ENCODE measurements at places on chromosomes 12 and 14.

- no peak for DNase-seq
Observed at GRCh38 chr12:132316497-132317232, 12.7 kb downstream of the GALNT9 start.

DNA sequence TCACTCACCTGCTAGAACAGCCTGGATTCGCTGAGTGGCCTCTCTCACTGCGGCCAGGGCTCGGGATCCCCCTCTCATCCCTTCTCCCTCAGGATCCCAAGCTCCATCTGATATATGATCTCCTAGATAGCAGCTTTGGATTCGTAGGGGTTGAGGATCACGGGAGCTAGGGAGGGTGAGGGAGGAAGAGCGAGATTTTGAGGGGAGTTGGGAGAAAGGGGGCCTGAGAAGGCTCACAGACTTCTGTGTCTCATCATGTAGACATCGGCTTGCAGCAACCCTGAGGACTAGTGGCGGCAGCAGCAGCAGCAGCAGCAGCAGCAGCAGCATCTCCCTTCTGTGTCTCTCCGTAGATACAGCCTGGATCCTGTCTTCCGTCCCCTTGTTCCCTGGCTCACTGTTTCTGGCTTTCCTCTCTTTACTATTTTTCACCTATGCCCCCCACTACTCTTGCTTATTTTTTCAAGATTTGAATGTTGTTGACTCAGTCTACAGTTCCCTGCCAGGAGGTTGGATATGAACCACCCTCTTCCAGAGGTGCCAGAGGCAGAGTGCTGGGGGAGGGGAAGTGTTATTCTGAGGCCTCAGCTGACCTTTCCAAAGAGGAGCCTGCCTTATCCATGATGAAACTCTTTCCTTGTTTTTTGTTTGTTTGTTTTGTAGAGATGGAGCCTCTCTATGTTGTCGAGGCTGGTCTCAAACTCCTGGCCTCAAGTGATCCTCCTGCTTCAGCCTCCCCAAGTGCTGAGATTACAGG lies at the start of gene CIROP:
CIROP (minus strand) TSS at position 399 of the 757 bp plus-strand sequence; CDS start at position 330, 69 bp downstream.
- DNase-seq = no peak

- DNase-seq = no peak
Observed at GRCh38 chr14:82537831-82538230, 1004.2 kb upstream of the SEL1L start.

- peak; percentile 47 for DNase-seq
Observed at GRCh38 chr12:56160193-56160763, 2.1 kb downstream of the MYL6 start.

- no peak for DNase-seq
Observed at GRCh38 chr12:63075376-63076060, 75.5 kb downstream of the AVPR1A start.

Data from activated T-helper 1 cell treated with Interleukin-2 at 50 U/mL for 16 hours (primary cell).